Activated CD8-positive, alpha-beta T cell treated with anti-CD3 and anti-CD28 coated beads, Interleukin-2, amount 10 ng/mL, durations not matched to agents 7 days and 5 days (primary cell): ENCODE measurements at places on chromosomes 5 and 9. TPM values are rescaled to one million over a fixed set of nuclear protein-coding genes. Genes with fewer than 3 reads are reported as not detected.

DNA sequence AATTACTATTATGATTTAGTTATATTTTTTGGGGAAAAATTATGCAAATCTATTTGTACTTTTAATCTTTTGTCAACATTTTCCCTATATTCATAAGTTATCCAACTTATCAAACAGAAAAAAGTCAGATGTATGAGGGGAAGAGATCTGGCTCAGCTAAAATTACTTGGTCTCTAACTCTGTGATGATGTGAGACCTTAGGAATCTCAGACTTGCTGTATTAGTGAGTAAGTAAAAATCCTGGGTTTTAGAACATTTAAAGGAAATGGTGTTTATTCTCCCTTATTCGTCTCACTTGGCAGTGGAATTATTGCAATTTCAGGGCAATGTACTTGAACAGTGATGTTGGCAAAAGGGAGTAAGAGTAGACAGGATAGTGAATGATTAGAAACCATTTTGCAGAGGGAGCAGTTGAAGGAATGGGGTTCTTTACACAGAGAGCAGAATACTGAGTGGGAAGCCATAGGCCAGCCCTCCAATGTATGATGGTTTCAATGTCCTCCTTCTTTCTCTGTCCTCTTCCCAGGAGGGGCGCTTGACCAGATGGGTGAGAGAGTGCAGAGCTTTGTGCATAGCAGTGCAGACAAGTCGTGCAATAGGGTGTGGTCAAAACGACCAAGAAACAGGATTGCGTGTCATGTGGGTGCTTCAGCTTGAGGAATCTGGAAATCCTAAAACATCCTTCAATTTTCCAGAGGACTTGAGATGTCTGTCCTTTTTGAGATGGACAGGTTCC is 91.7 kb downstream of the TENT4A start:
- peaks cover 11% of the 10 kb centered on the region for H3K27me3 ChIP-seq
- H3K4me1 ChIP-seq: no peaks in the 10 kb centered on the region
- no peaks in the 10 kb centered on the region for H3K36me3 ChIP-seq
- no peak overlapping the region for H3K4me3 ChIP-seq
- no peak for DNase-seq

The PCDHA1 gene
- not detected for total RNA-seq

GRCh38 chr9:124347968-124348358 is 67.3 kb downstream of the PSMB7 start:
- no peak overlapping the region for H3K4me3 ChIP-seq
- H3K27ac ChIP-seq: no peak overlapping the region
- peaks cover 25% of the 10 kb centered on the region for H3K36me3 ChIP-seq
- no peaks in the 10 kb centered on the region for H3K4me1 ChIP-seq
- DNase-seq: no peak
- no peaks in the 10 kb centered on the region for H3K27me3 ChIP-seq

The FAT2 gene
- total RNA-seq: not detected

The GFM2 gene
- total RNA-seq: 29.2 TPM

DNA sequence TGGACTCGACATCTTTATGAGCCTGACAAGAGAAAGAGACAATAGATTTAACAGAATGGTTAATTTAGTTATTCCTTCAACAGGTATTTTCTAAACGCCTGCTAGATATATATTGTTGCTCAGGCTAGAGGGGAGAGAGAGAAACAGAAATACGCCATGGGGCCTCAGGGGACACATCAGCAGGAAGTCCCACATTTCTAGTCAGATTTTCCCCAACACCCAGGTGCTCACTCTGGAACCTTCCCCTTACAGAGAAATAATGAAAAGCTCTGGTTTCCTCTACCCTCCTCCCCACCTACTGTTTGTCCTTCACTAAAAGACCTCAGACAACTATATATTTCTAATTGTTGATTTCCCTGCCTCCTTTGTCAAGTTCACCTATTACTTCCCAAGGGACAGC is 130.3 kb upstream of the TBC1D2 start:
- H3K27me3 ChIP-seq: no peaks in the 10 kb centered on the region
- no peak overlapping the region for H3K27ac ChIP-seq
- no peaks in the 10 kb centered on the region for H3K4me1 ChIP-seq
- no peaks in the 10 kb centered on the region for H3K36me3 ChIP-seq

DNA sequence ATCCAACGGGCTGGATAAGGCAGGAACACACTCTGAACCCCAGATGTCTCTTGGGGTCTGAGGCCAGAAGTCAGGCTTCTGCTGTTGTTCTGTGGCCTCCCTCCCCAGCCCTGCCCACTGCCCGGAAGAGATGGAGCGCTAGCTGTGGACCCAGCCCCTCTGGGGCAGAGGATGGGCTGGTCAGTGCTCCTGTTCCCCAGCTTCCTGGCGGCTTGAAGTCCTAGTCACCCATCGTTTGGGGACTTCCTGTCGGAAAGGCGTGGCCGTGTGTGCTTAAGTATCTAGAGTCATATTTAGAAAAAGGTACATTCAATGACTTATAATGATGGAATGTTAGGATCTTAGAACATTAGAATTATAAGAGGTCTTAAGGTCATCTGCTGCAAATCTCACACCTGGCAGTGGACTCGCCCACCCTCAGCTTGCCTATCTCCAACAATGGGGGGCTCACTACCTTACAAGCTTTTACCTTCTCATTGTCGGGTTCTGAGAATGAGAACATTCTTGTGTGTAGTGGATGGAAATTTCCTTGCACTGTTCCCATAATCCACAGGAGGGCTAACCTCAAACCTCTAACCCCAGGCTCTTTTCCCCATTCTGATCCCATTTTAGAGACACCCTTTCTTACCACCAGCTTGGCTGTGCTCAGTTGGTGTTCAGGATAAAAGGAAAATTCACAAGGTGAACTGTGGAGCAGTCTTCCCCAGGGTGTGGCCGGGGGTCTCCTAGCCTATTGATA is 13.4 kb upstream of the AIF1L start:
- H3K4me1 ChIP-seq: no peaks in the 10 kb centered on the region
- H3K36me3 ChIP-seq: no peaks in the 10 kb centered on the region
- H3K27me3 ChIP-seq: peaks cover 4% of the 10 kb centered on the region
- DNase-seq: no peak

DNA sequence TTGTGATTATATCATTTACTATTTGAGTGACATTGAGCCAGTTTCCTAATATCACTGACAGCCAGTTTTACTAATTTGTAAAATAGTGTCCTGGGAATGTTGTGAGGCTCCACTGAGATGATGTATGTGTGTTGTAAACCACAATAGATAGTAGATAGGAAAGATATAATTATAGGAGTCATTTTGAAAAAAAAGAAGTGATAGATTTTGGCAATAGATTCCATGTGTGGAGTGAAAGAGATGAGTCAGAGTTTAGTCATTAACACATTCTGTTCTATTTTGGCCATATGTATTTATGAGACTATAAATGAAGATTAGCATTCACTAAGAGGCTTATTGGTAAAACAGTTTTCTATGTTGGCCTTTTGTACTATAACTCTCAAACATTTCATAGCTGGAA is 388.2 kb downstream of the FAM170A start:
- H3K27ac ChIP-seq: no peak overlapping the region
- H3K4me3 ChIP-seq: no peak overlapping the region
- H3K4me1 ChIP-seq: no peaks in the 10 kb centered on the region
- H3K36me3 ChIP-seq: no peaks in the 10 kb centered on the region

DNA sequence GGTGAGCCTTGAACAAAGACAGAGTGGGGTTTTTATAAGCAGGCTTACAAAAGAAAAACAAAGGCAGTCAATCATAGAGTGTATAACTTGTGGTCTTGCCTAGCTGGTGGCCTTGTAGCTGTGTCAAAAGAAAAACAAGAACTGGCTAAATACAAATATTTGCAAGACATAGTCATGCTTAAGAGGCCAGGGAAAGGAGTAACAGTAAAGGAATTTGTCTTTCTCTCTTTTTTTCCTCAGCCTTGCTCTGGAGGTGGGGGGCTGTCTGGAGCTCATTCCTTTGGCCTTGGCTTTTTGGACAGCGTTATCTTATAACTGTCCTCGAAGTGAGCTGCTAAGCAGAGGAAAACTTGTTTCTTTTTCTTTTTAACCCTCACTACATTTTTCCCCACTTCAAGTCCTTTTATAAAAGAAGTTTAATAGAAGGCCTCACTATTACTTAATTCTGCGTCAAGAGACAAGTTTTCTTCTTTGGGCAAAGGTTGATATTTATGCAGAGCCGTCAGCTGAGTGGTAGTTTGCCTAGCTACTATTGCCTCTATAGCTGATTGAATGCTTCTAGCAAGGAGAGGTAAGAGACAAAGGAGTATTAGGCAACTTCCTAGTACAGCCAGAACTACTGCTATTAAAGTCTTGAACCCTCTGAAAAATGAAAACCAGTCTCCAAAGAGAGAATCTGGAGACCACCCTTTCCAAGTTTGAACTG is 14.3 kb downstream of the CEL start:
- no peak overlapping the region for H3K27ac ChIP-seq
- no peaks in the 10 kb centered on the region for H3K4me1 ChIP-seq
- H3K27me3 ChIP-seq: peaks cover 18% of the 10 kb centered on the region
- no peak for DNase-seq

The CORO2A gene
- total RNA-seq: 9.2 TPM

The PCDHB12 gene
- not detected for total RNA-seq

GRCh38 chr5:115854139-115854538 is 12.4 kb downstream of the AP3S1 start:
- no peak overlapping the region for H3K27ac ChIP-seq
- H3K4me1 ChIP-seq: peaks cover 9% of the 10 kb centered on the region
- peaks cover 11% of the 10 kb centered on the region for H3K36me3 ChIP-seq
- H3K27me3 ChIP-seq: no peaks in the 10 kb centered on the region
- DNase-seq: no peak

The NR4A3 gene
- total RNA-seq: 0.29 TPM

The SELENOP gene
- not detected for total RNA-seq

- H3K4me3 ChIP-seq: no peak overlapping the region
- H3K36me3 ChIP-seq: no peaks in the 10 kb centered on the region
- H3K27me3 ChIP-seq: no peaks in the 10 kb centered on the region
- DNase-seq: no peak
- H3K4me1 ChIP-seq: no peaks in the 10 kb centered on the region
These were observed 133.7 kb upstream of the PPP1R26 start for GRCh38 chr9:135345775-135346433.
